ENCODE measurements at places on chromosomes 4 and X.
A peak's percentile ranks its signal among the peaks of the same experiment; 100 is the strongest.

GRCh38 chrX:106932960-106933537, 12.8 kb downstream of the CLDN2 start:
- DNase-seq = no peak

DNA sequence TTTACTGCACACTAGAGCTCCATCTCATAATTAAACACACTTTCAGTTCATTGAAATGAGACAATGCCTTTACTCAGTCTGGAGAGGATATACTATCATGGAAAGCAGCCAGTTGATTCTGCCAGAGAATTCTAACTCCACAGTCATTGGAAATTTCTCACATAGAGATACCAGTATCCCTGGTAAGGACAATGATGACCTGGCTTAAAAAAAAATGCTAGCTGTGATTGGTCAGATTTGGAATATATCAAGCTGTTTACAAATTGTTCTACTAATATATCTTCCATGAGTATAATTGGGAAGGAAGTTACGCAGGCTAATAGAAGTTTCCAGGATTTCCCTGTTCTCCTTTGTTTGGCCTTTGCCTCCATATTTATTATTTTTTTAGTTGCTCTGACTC, 34.5 kb upstream of the TLL1 start:
- DNase-seq = peak; percentile 41

DNA sequence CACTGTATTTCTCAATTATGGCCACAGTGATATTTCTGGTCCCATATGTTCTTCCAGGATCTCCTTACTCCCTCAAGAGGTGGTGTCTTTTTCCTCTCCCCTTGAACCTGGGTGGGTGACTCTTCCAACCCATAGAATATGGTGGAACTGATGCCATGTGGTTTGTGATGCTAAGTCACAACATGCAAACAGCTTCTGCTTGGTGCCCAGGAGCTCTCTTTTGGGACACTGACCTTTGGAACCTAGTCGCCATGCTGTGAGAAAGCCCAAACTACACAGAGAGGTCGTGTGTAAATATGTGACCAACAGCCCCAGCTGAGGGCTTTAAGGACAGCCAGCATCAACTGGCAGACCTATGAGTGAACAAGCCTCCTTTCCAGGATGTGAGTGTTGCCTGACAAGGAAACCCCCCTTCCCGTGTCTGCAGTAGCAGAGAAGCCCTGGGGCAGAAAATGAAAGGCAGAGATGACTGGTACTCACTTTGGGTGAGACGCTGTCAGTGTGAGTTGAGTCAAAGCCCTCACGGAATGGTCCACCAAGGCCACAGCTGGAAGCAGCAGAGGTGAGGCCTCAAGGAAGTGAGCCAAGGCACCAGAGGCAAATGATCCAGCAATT, 223.4 kb downstream of the BCOR start:
- no peak for DNase-seq

GRCh38 chr4:102620697-102621497, 119.7 kb downstream of the NFKB1 start:
- DNase-seq = peak; percentile 84

GRCh38 chr4:140281828-140282552, 91.5 kb upstream of the SCOC start:
- no peak for DNase-seq

DNA sequence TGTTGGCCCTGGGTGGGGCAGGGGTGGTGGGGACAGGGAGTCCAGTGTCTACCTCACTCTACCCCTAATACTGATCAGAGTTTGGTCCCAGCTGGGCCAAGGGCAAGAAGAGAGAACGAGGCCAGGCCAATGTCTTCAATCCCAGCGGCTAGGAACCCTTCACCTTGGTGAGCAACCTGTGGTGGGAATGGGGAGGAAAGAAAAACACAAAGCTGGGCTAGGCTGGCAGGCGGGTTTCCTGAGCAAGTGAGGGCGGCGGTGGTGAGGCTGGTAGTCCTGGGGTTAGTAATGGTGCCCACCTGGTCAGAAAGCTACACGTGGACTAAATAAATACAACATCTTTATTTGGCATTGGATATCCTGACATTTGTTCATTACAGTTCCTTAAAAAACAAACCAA, 5.6 kb downstream of the PQBP1 start:
- no peak for DNase-seq

GRCh38 chr4:70670332-70671014, 4.2 kb upstream of the JCHAIN start:
- DNase-seq = no peak

DNA sequence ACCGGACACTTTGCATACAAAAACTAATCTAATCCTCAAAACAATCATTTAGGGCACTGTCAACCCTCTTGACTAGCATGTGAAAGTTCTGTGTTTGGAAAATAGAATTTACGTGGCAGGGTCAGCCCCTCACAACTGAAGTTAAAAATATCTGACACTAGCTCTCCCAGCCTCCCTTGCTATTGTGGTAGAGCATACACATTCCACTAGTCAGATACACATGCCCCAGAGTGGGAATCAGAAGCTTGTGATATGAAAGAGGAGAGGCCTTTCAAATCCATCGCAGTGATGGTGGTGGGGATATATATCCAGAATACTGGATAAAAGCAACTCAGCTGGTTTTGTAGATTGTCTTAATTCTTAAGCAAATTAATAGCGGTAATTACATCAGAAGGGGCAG, 205.7 kb upstream of the IL15 start:
- no peak for DNase-seq

- DNase-seq = no peak
Measured at GRCh38 chr4:119643306-119644042, 14.9 kb upstream of the PDE5A start.

DNA sequence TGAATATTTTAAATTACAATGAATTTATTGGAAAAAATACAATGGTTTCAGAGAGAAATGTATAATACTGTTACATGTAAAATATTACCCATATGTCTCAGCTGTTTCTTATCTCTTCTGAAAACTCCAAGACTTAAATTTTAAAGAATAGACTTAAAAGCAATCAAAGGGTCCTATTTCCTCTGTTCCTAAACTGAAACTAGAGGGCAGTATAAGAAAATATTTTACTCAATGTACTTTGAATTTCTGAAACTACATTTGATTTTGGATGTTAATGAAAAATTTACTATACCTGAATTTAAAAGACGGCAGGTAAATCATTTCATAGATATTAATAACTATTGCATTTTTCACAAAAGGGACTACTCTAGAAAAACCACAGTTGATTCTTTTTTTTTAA, 200.2 kb downstream of the LRBA start:
- DNase-seq = no peak

DNA sequence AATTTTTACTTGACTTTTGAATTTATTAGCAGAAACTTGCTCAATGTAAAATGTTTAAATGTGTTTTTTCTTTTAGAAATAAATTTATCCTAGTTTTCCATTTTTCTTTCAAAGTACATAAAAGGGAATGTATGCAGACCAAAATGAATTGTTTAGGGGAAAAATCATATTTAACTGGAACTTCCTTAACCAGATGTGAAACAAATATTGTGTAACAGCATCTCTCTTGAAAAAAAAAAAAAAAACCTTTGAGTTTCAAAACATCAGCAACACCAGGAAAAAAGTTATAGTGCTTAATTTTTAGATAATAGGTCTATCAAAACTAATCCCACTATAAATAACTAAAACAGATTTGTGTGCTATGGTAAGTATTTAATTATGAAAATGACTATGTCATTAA, 14.5 kb upstream of the CCNA2 start:
- no peak for DNase-seq

DNA sequence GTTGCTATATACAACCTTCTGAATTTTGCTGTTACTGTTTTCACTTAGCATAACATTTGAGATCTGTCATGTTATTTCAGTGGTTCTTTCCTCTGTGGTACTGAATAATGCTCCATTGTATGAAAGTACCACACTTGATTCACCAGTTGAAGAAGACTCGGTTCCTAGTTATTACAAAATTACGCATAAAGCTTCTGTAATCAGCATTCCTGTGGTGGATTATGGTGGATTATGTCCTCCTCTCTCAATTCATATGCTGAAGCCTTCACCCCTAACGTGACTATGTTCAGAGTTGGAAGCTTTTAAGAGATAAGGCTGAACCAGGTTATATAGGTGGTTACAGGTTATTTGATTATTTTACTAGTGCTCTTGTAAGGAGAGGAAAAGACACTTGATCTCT, 2143.5 kb upstream of the AGA start:
- DNase-seq = no peak

- DNase-seq = no peak
Measured at GRCh38 chr4:109947457-109947856, 34.8 kb downstream of the EGF start.

DNA sequence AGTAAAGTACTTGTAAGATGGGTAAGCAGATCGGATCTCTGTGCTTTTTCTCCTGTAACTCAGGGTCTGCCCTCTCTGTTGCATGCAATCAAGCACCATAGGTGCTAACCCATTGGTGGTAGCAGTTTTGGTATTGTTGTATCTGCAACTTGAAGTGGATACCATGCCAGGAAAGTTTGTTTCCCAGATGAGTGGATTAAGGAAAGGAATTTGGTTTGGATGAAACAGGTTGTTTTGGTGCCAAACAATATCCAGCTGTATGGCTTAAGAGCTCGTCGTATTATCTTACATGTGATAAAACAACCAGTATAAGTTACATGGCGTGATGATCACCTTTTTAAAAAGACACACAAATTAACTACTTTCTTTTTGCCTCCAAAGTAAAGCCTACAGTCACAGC, 280.9 kb upstream of the TENM3 start:
- no peak for DNase-seq

DNA sequence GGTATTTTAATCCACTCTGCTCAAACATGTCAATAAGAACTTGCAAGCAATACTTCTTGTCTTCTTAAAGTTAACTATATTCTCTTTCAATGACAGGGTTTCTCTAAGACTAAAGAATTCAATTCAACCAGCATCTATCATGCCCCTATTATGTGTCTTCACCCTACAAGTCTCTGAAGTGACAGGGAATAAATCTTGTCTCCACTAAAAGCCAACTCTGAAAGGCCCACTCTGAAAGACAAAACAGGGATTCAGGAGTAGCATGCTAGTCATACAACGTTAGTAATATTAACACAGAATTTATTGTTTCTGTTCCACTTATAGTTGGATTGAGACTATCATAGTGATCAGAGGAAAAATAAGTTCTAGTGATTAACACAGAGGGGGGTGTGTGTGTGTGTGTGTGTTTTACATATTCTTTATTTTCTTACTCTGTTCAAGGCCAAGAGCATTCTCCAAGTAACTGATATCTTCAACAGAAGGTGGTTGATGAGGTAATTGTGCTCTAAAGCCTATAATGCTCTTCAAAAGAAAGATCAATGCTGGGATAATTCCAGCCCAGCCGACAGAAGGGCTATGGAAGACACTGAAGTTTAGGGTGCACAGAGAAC, 122.4 kb upstream of the DCLK2 start:
- DNase-seq = no peak

DNA sequence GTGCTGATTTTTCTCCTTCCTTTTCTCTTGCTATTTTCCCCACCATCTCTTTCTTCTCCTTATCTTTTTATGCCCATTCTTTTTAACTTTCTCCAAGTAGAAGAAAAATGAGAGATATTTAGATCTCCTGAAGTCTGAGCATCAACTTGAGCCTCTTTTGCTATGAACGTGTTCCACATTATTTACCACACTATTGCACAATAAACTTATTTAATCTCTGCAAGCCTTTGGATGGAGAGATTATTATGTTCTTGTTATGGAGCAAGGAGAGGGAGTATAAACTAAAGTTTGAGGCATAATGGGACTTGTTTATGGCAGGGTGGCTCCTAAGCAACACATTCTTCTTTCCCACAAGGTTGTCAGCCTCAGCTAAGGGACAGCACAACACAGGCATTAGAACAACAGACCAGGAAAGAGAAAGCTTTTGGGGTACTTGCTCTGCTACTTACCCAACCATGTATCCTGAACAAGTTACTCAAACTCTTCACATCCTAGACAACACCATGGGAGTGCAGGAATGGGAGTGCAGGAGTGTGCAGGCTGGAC, 365.5 kb upstream of the BOD1L1 start:
- no peak for DNase-seq

GRCh38 chr4:152499344-152499743, 36.5 kb downstream of the FBXW7 start:
- no peak for DNase-seq

- DNase-seq = peak; percentile 22
Measured at GRCh38 chr4:2141022-2141761, 82.1 kb downstream of the NAT8L start.

- DNase-seq = no peak
Measured at GRCh38 chr4:184284336-184284690, 66.6 kb upstream of the ENPP6 start.

DNA sequence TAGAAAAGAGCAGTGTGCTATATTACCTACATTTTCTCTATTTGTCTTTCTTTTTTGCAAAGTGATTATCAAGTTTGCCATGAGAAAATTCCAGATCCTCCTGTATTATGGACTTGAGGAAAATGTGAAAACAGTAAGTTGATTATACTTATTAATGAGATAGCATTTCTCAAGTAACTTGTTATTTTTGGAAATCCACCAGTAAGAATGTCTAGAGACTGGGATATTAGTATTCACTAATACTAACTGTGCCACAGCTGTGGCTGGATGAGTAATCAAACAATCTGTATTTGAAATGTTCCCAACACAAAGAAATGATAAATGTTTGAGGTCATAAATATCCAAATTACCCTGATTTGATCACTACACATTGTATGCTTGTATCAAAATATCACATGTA, 147.0 kb upstream of the CTSO start:
- no peak for DNase-seq

DNA sequence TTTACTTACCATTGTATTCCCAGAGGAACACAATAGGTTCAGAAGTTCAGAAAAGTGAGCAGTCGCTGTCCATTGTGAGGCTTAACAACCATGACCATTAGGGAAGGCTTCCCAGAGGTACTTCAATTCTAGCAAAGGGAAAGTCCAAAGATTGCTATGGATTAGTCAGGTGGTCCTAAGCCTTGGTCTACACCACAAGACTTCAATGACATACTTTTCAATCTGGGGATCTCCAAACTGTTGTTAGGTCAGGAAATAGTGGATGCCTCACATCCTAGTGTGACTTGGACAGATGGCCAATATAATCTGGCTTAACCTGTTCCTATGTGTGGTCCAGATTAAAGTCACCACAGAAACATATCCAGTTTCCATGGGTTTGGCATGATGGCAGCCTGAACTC, 118.0 kb downstream of the SPCS3 start:
- no peak for DNase-seq

DNA sequence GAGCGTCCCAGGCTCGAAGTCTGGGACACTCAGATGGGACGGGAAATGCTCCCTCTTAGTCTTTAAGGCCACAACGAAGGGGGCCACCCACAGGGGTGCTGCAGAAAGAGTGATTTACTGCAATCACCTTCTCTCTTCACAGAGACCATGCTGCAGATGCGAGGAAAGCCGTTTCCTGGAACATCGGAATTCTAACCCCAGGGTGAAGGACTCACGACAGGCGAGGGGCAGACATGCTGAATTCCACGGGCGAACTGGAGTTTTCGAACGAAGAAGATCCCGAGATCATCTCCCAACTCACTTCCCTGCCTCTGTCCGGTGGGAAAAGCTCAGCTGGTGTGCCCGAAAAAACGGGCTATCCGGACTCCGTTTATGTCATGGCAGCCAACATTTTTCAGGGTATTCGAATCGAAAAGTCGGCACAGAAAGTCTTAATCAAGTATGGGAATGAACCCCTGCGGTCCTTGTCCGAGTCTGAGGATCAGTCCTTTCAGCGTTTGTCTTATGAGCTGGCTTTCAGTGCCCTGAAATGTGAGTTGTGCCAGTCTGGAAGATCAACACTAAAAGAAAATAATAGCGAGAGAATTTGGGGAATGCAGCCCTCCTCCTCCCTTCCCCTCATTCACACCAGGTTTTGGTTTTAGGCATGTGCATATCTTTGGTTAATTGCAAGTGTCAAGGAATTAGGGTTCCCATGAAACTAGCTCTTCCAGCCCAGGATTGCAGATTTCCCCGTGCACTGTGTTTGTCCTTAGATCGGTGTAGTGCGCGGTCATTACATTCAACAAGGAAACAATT, 905 bp downstream of the NSUN7 start:
- no peak for DNase-seq

Measured in cerebellar cortex (tissue), 1 donor.